ENCODE measurements at places on chromosomes 1 and 21.

GRCh38 chr1:2650967-2651645 lies 18.3 kb upstream of the MMEL1 start:
- DNase-seq, result no peak

GRCh38 chr1:228902781-228903433 lies 167.6 kb downstream of the RHOU start:
- DNase-seq, result no peak

GRCh38 chr1:216049741-216050430 lies 373.4 kb downstream of the USH2A start:
- DNase-seq, result no peak

GRCh38 chr1:117389779-117390178 lies 22.5 kb downstream of the MAN1A2 start:
- DNase-seq, result no peak

- DNase-seq, result no peak
These were observed 3.2 kb downstream of the SLC25A33 start for GRCh38 chr1:9542430-9542829.

GRCh38 chr21:37233551-37234146 lies 33.5 kb downstream of the VPS26C start:
- no peak for DNase-seq

GRCh38 chr1:213698092-213698702 lies 289.6 kb upstream of the PROX1 start:
- no peak for DNase-seq

DNA sequence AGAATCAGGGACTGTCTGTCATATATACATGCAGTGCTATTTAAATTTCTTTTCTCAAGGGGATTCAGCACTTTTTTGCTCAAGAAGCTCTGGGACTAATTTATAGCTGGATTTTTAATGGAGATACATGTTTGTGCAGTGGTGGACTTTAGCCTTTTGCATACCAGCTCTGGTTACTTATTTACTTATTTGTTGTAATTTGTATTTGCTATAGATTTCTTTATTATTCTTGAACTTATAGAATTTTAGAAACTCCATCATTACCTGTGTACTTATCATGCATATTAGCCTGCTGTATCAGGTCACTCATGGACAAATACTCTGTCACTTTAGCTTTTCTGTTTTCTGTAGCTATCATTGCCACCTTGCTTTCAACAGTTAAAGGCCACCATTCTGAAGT lies 1296.9 kb upstream of the TMPRSS15 start:
- DNase-seq, result no peak

DNA sequence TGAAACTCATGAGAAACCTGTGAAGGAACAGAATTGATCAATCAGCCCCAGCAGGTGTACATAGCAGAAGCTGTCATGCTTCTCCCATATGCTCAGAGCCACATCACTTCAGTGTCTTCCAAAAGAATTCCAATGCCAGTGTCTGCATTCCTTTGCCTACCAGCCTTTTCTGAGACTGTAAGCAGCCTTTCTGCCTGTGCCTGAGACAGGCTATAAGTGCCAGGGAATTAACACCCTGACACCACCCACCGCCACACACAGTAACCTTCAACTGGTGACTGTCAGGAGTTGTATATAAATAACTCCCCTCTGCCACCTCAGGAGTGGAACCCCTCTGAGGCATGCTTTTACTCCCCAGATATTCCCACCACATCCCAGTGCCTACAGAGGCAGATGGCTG lies 38.1 kb upstream of the SLAMF9 start:
- DNase-seq, result no peak

- DNase-seq, result no peak
These were observed 193.4 kb downstream of the PRDM2 start for GRCh38 chr1:13893409-13893821.

DNA sequence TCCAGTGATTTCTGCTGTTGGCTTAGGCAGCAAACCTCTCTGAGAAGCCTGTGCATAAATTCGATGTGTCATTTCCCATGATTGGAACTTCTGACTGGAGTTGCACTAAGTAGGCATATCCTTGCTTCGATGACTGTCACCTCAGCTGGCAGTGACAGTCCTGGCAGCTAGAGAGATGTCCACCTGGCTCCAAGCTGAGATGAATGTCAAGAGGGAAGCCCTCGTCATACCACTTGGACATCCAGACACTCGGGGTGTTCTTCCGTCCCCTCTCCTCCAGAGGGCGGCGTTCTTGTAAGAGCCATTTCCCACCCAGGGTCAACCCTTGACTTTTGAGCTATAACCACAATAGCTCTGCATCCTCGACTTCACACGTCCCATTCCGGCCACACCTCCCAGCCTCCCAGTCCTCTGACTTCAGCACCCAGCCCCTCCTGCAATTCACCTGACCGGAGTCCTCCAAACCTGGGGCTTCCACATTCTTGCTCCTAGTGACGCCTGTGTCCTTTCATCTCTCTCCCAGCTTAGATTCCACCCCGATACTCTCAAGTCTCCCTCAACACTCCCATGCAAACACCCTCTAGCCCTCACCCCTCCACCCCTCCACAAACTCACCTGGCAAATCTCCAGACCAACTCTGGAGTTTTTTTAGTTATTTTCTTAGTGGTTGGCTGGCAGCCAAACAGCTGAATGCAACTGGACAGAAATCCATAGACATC lies 17.3 kb downstream of the CA6 start:
- no peak for DNase-seq

DNA sequence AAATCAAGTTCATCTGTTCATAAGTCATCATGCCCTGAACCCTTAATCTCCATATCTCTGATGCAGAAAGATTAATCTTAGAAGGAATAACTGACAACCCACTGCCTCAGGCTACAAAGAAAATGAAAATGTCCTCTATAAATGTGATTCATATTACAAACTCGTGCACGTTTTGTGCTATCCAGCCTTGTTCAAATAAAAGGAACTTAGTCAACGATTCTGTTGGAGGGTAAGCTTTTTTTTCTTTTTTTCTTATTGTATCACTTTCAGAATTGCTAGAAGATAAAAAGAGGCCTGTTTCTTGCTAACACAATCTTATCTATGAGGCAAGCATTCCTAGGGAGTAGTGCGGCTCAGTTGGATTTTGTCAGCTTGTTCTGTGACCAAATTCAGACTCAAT lies 228.4 kb downstream of the TM2D1 start:
- DNase-seq, result no peak

- no peak for DNase-seq
These were observed 257.2 kb downstream of the MRPL39 start for GRCh38 chr21:25350056-25350455.

DNA sequence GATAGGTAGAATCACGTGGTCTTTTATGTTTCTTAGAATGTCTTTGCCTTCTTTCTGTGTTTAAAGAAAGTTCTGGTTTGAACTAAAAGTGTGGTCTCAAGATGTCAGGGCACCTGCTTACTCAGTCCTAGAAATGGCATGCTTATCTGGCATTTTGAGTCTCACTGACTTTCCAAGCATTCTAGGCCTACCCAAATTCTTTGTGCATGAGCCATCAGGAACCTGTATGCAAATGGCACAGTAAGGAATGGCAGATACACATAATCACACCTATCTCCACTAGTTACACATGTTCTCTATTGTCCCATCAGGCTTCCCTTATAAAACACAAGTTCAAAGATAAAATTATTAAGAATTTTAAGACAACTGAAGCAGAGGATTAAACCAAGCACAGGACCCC lies 29.5 kb upstream of the CLCA4 start:
- no peak for DNase-seq

DNA sequence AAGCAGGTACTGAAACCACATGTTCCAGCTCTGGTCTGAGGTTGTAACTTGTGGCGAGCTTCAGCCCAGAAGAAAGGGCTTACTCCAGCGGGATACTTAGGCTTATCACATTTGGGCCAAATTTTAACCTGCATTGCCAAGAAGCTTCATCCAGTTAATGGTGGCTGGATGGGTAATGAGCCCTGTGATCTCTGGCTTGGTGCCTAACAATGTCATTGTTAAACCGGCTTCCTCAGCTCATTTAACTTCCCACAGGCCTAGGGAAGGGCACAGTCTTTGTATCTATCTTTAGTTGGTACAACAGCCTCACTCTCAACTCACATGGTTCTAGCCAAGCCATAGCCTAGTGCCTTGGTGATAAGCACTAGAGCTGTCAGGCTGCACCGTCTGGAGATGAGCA lies 43.6 kb upstream of the CCDC190 start:
- no peak for DNase-seq

DNA sequence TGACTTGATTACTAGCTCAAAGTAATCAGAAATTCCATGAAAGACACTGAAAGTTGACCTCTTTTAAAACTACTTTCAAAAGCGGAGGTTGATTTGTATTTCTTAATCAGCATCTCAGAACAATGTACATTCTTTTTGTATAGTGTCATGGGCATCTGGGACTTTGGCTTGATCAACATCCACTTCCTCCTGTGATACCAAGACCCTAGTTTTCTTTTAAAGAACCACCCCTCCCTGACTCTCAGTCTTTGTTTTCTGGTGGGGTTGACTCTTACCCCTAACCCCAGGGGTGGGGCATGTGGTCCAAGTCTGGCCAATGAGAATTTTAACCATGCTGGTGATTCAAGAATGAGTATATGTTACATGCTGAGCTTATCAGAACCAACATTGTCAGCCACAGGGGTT lies 21.7 kb upstream of the IRF2BP2 start:
- no peak for DNase-seq

DNA sequence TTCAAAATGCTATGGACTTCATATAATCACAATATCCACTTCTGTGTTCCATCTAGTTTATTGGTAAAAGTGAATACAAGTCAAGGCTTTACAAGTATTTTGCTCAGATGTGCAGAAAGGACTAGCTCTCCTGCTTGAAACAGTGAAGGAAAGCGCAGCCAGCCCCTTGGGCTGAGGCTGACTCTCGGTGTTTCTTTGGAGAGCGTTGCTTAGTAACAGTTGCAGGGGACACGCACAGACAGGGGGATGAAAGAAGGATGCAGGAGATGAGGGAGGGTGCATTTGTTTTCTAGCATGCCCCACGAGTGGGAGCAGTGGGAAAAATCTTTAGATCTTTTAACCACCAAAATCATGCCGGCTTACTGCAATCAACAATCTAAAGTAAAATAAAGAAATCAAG lies 9.1 kb downstream of the PYCR2 start:
- no peak for DNase-seq

DNA sequence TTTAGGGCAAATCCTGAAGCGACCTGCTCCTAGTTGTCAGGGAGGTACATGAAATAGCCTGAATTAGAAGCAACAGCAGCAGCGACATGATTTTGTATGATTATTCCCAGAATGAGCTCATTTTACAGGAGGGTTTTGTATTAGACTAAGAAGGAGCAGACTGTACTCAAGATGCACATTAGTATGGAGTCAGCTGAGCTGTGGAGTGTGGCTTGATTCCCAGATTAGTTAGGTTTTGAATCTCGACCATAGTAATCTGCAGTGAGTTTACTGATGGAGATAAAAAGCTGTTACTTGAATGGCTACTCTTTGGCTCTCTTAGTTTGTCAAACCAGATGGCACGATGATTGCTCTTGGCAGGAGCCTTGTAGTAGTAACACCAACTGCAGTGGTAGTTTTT lies 143.1 kb downstream of the PHTF1 start:
- no peak for DNase-seq

DNA sequence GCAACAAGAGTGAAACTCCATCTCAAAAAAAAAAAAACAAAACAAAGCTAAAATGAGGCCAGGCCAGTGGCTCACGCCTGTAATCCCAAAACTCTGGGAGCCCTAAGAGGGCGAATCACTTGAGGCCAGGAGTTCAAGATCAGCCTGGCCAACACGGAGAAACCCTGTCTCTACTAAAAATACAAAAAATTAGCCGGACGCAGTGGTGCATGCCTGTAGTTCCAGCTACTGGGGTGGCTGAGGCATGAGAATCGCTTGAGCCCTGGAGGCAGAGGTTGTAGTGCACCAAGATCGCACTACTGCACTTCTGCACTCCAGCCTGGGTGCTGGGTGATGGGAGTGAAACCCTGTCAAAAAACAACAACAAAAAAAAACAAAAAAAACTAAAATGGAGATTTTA lies 191.2 kb upstream of the SGIP1 start:
- no peak for DNase-seq

DNA sequence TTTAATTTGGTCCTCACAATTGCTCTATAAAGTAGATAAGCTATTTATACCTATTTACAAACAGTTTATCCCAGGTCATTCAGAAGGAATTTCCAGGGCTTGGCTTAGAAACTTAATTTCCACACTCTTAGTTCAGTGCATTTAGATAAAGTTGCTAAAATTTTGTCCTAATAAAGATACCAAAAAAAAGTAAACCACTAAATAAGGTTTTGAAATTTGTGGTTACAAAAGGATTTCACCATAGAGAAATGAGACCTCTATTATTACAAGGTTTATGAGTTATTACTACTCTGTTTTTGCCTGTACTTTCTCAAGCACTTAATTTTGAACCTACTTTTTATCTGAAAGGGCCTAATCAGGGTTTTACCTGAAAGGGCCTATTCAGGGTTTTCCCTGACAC lies 22.4 kb downstream of the PTPN22 start:
- no peak for DNase-seq

DNA sequence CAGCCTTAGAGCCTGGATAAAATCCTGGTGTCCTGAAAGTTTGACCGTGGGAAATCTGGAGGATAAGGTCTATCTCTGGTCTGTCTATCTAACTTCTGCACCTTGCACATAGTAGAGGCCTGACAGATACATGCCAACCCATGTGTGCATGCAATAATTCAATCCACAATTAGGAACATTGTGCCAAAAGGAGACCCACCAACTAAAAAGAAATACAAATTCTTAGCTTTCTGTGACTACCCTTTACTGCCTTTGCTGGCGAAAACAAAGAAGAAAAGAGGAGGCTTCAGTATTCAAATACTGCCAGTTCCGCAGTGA lies 381 bp upstream of the KLHL20 start:
- no peak for DNase-seq

DNA sequence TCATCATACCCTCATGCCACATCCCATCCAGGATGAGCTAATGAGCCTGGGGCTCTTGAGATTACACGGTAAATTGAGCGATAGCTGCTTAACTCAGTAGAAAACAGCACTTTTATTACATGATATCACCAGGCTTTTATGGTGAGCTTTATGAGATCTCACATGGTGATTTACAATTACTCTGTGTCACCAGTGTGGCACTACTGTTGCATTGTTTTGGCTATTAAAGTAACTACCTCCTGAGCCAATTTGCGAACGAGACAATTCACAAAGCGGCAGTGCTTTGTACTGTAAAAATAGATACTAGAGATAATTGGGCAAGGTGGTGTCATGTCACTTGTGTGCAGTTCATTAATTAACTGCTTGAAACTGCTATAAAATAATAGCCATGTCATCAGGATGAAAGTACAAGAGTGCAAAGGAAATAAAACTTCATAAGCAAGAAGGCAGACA lies 767.7 kb upstream of the ADGRL2 start:
- no peak for DNase-seq

DNA sequence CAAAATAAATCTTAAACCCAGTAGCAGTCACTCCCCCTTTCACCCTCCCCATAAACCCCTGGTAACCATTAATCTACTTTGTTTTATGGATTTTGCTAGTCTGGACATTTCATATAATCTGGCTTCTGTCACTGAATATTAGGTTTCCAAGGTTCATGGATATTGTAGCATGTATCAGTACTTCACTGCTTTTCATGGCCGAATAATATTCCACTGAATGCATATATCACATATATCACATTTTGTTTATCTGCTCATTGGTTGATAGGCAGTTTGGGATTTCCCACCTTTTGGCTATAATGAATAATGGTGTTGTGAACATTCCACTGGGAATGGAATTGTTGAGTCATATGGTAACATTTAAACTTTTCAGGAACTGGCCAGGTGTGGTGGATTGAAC lies 4.6 kb upstream of the WDR4 start:
- no peak for DNase-seq

Data from stimulated activated CD8-positive, alpha-beta memory T cell treated with anti-CD3 and anti-CD28 coated beads, Interleukin-4, amount 100 ng/mL, for 1 hour (primary cell).